ENCODE measurements at places on chromosomes 5 and 9.

- no peak for DNase-seq
These were observed 66.9 kb upstream of the TMEM215 start for GRCh38 chr9:32716425-32716824.

DNA sequence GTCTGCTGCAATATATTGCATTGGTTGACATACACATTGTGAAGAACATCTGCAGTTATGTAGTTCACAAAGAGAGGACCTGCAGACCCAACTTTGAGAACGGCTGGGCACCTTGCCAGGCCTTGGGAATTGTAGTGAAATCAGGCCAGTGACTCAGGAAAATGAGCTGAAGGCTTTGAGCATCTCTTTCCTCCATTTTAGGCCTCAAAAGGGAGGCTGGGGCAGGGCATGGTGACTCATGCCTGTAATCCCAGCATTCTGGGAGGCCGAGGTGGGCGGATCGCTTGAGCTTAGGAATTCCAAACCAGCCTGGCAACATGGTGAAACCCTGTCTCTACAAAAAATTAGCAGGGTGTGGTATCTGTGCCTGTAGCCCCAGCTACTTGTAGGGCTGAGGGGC, 1.4 kb upstream of the IPPK start:
- peak; percentile 57 for DNase-seq

DNA sequence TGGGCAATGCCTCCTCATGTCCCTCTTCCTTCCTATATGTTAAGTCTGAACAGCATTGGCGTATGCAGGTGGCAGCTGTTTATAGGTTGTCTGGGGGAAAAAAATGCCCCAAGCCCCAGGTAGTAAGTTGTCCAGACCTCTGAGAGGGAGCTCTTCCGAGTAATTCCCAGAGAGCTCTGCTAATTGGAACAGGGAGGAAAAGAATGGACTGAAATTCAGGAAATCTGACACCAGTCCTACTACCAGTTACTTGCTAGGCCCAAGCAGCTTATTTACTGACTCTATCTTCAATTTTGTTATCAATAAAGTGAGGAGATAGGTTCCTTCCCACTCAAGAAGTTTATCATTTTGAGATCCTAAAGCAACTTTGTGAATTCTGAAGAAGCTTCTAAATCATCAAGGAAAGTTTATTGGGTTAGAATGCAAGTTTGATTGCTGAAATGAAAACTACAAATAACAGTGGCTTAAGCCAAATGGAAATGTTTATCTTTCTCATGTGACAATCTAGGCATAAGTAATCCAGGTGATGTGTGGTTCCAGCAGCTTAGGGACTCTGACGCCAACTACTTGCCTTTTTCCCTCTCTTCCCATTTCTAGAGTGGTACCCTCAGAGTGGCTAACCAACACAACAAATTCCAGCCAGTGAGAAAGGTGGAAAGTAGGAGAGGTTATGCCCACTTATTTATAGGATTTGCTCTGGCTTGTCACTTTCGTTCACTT, 5.6 kb downstream of the STK32A start:
- DNase-seq, result no peak

DNA sequence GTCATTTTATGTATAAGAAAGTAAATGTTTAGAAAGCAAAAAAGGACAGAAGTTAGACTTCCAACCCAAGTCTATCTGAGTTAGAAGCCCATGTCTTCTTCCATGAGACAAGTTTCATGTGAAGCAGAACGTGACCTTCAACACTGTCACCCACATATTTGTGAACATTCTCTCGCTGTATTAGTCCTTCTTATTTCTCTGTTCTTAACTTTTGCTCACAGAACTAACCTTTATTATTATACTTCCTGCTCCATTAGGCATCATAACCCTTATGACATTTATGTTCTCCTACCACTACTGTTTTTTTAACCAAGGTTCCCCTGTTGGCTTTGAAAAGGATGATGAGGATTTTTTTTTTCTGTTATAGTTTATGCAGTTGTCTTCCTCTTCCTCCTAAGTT, 238.8 kb downstream of the ZNF608 start:
- DNase-seq, result no peak

DNA sequence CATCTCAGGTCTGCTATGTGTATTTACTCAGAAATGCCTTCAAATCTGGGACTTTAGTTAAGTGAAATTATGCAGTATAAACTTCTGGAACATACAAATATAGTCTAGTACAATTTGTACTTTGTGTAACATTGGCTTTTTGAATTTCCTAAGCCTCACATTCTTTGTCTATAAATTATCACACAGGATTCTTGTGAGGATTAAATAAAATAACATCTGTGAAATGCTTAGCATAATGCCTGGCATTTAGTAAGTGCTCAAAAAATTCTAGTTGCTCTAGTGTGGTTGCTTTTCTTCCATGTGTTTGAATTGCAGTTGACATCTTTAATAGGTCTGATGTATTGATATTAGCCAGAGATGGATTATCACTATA, 2.6 kb downstream of the HMMR start:
- no peak for DNase-seq

- no peak for DNase-seq
These were observed 1.6 kb downstream of the AMBP start for GRCh38 chr9:114076237-114077161.

- DNase-seq, result no peak
These were observed 2.5 kb upstream of the ISL1 start for GRCh38 chr5:51380603-51381207.

- no peak for DNase-seq
These were observed 253.4 kb upstream of the ANKH start for GRCh38 chr5:15124871-15125568.

DNA sequence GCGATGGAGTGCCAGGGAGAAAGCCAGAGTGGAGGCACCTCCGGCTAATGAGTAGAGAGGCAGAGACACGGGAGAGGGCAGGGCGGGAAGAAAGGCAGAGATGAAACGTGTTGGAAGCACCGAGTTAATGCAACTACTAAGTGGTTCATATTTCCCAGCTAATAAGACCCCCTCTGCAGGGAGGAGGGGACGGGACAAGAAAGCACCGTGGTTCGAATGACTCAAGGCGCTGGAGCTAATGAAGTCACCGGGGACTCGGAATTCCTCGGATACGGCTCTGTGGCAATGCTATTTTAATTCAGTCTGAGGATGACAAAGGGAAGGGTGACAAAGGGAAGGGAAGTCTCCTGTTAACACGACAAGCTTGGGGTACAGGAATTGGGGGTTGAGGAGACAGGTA, 54.5 kb upstream of the RAPGEF1 start:
- DNase-seq, result no peak

- DNase-seq, result no peak
These were observed 89.8 kb downstream of the CDKN2A start for GRCh38 chr9:21904371-21904770.

GRCh38 chr5:103834216-103834615, 271.6 kb upstream of the NUDT12 start:
- no peak for DNase-seq

GRCh38 chr9:128187361-128187760, 4.0 kb downstream of the CIZ1 start:
- no peak for DNase-seq

DNA sequence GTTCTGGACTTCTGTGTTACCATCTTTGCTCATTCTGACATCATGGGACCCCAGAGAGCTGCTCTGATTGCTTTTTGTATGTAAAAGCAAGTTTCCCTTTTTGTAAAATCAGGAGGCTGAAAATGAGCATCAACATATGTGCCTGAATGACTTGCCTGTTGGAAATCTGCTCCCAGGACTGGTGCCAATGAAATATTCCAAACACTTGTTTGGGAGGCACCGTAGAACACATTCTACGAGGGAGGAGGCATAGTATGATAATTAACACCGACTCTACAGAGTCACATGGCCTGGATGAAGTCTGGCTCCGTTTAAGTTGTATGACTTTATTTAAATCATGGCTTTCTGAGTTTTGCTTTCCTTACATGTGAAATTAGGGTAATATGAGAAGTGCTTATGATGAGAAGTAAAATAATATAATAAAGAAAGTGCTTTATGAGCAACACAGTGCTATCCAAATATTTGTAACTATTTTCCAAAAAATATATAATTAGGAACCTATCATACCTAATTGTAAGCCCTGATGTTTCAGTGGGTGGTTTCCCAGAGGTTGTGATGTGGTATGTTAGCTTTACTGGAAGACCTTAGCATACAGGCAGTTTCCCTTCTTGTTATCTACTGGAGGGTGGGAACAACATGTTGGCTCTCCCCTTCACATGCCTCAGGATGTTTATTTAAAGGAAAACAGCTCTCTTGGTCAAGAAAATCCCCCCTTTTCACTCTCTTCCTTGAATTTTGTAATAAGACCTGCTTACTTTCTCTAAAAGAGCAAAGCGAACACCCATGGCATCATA, 238.1 kb downstream of the FBXL7 start:
- DNase-seq, result no peak

DNA sequence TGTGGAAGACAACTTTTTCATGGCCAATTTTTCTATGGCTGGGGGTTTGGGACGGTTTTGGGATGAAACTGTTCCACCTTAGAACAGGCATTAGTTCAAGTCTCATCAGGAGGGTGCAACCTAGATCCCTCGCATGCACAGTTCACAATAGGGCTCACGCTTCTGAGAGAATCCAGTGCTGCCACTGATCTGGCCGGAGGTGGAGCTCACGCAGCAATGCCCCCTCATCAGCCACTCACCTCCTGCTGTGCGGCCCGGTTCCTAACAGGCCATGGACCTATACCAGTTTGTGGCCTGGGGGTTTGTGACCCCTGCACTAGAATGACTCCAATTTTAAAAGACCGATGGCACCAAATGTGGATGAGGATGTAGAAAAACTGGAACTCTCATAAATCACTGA, 127.2 kb upstream of the IER5L start:
- no peak for DNase-seq

All from suppressor macrophage treated with lipopolysaccharide for 1 hour (primary cell).